ENCODE measurements at places on chromosomes 7 and 10.
A peak's percentile ranks its signal among the peaks of the same experiment; 100 is the strongest.

GRCh38 chr10:27072436-27073114 is 27.7 kb downstream of the ANKRD26 start:
- DNase-seq, result no peak

DNA sequence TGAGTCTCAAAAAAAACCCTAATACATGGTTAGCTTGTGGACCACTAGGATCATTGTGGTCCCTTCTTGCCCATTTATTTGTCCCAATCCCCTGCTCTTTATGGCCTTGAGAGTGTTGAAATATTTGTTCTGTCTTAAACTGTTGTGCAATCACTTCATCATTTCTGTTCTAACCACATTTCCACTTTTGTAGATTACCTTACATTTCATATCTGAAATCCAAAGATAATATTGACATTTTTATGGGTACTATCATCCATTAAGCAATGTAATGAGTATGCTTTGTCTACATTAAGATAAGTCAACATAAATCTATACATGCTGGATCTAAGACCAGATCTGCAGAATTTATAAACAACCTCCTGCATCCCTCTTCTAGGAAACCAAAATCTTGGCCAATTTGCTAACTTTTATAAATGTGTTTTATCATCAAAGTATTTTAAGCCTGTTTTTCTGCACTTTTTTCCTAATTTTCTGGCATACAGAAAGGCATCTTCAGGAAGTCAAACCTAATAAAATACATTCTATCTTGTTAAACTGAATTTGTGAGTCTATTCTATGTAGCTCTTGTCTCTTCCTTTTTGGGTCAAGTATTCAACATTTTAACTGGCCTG is 359.4 kb upstream of the CELF2 start:
- no peak for DNase-seq

- DNase-seq, result no peak
Measured at GRCh38 chr10:110858297-110858934, 13.3 kb upstream of the PDCD4 start.

DNA sequence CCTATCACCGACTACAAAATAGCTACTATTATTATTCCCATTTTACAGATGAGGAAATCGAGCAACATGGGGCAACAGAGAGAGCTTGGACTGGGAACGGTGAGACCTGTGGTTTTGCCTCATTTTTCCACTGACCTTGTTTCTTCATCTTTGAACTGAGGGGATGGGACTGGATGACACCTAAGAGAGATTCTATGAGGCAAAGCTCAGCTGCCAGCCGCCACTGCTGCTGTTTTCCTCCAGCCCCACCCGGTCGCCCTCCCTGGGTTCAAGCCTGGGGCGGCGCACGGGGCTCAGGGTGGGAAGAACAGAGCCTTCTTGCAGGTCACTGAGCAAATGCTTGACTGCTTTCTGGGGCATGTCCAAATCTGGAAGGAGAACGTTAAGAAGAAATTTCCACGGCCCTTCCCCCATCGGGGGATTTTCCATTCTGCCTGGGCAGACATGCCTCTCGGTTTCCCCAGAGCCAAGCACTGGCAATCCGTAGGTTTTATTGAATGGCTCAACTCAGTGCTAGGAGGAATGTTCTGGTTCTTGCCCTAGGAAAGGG is 12.3 kb downstream of the DDIT4 start:
- DNase-seq, result no peak

DNA sequence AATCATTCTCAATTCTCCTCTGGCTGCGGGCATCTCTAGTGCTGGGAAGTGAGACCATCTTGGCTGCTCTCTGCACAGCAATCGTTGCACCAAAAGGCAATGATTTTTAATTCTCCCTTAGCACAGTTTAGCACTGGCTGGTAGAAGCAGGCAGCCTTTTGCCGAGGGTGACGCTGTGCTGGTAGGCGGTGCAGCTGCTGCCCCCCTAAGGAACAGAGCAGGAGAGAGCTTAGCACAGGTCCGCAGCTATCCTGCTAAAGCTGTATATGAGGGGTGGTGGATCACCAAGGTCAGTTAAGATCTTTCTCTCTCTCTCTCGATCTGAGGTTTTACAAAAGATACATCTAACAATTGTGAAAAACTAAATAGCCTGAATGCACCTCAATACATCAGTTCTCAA is 390.1 kb downstream of the GATA3 start:
- DNase-seq, result no peak

DNA sequence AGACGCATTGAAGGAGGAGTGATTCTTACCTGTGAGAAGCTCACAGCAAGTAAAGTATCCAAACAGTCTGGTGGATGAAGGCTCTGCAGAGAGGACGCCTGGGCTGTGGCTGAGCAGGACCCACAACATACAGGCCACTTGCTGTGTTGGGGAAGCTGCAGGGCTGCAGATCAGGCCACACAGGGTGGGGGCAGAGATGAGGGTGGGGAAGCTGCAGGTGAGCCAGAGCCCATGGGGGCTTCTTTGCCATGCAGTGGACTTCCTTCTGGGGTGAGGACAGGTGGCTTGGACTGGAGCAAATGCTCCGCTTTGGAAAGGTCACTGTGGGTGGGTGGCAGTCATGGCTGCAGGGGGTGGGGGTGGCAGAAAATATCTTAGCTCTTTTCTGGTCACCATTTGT is 214.8 kb downstream of the GLRX3 start:
- DNase-seq, result no peak

DNA sequence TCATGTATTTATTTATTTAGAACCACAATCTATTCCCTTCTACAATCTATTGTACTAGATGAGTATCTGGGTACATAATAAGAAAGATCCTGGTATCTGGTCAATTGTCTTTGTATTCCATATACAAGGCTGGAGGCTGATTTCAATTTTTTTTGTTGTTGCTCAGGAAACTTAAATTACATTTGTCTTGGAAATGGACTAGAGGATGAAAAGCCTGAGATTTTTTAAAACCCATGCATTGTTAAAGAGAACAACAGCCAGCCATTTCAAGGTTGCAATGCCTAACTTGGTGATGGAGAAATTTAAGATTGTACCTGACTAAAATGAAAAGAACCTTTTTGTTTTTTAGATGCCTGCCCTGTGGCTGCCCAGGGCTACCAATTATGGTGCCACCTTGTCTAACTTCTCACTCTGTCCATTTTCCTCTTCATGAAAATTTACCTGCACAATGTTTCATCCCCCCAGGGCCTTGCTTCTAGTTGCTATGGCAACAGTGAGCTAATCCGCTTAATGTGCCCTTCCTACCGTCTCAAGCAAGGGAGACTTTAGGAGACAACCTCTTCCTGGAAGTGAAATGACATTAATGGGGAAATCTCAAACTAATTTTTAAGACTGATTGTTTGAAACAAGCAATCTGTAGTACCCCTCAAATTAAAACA is 203.7 kb upstream of the PHYHIPL start:
- no peak for DNase-seq

- DNase-seq, result no peak
Measured at GRCh38 chr10:126392068-126392467, 3.8 kb upstream of the ADAM12 start.

DNA sequence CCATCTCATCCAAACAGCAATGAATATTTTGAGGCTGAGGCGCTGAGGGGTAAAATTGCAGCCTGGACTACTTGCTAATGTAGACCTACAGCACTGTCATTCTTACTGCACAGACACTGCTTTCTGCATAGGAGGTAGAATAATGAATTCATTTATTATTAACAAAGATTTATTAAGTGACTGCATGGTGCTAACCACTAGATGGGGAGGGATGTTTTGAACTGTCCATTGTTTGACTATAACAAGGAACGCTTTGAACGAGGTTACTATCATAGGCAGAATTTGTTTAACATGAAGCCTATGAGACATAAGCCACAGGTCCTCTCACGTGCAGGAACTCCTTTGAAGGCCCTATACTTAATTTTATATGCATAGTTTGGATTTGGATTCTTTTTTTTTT is 143.8 kb downstream of the CFTR start:
- DNase-seq, result no peak

DNA sequence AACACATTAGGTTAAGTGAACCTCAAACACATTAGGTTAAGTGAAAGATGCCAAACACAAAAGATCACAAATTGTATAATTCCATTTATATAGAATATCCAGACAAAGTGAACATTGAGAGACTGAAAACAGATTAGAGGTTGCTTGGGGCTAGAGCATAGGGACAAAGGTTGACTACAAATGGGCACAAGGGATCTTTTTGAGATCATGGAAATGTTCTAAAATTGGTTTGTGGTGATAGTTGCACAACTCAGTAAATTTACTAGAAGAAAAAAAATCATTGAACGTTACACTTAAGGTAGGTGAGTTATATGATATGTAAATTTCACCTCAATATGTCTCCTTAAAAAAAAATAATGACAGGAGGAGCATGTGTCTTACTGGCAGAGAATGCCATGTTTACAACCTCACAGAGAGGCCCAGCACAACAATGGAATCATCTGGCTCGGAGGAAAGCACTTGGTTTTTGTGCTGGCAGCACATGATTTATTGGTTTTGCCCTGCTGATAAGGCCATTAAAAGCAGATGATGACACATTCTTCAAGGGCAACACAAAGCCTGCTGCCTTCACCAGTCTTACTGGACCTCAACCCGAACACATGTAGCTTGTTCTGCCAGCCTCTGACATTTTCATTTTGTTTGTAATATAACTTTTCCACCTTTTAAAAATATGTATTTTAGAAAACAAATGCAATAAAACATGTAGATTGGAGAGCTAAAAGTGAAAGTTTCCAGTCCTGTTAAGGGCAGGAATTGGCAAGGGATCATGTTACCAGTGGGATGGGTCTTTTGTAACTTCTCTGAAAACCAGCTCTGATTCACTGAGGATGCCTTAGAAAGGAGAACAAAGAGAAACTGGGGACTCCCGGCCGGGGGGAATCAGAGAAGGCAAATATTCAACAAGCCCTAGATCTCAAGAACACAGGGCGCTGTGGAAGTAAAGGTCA is 11.9 kb upstream of the LMOD2 start:
- DNase-seq, result peak; percentile 75

- no peak for DNase-seq
Measured at GRCh38 chr7:91407942-91408341, 143.7 kb downstream of the FZD1 start.

- no peak for DNase-seq
Measured at GRCh38 chr10:89580243-89580642, 44.8 kb upstream of the SLC16A12 start.

DNA sequence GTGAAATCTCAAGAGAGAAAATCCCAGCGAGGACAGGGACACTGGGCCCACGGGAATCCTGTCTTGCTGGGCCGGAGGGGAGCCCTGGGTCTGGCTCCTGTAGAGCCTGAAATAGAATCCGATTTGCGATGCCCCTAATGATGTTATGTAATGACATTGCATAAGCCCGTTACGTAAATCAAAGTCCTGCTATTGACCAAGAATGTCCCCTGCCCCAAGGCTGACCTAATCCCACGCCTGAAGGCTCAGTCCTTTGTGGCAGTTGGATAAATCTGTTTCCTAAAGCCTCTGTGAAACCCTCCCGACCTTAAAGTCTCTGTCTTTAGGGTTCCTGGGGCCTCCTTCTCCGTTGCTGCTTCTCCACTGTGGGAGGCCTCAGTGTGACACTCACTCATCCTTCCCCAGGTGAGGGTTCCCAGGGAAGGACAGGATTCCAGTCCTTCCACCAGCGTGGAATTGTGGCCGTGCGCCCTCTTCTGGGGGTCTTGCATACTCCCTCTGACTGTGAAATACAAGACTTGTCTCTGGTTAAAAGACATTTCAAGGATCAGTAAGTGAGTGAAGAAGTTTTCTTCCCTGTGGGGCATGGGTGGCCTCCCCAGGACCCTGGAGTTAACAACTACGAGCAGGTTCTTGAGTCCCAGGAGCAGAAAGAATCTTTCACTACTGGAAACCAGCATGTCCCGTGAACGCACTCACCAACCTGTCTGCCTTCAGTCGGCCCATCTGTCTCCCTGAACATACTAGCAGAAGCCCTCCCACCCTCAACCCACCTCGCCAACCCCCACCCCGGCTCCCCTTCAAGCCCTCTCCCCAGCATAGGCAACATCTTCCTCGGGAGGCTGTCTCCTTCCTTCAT is 19.8 kb downstream of the ZNF467 start:
- no peak for DNase-seq

GRCh38 chr7:67916571-67917436 is 920.2 kb downstream of the TYW1 start:
- no peak for DNase-seq

GRCh38 chr7:82605247-82605864 is 161.8 kb upstream of the CACNA2D1 start:
- no peak for DNase-seq

- DNase-seq, result no peak
Measured at GRCh38 chr7:157861031-157861491, 524.3 kb downstream of the DNAJB6 start.

DNA sequence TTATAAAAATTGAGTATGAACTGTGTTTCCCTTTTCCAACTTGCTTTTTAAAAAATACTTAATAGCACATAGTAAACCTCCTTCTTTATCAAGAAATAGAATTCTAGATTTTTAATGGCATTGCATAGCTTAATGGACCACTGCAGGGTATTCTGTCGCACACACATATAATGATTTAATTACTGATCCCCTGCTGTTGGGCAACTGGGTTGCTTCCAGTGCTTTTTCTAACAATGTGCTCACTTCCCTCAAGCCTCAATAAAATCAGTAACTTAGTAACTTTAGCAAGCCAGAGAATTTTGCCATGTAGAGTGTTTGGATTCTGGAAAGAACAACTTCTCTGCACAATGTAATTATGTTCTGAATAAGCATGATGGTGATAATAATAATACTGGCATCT is 49.1 kb upstream of the PDLIM1 start:
- DNase-seq, result no peak

DNA sequence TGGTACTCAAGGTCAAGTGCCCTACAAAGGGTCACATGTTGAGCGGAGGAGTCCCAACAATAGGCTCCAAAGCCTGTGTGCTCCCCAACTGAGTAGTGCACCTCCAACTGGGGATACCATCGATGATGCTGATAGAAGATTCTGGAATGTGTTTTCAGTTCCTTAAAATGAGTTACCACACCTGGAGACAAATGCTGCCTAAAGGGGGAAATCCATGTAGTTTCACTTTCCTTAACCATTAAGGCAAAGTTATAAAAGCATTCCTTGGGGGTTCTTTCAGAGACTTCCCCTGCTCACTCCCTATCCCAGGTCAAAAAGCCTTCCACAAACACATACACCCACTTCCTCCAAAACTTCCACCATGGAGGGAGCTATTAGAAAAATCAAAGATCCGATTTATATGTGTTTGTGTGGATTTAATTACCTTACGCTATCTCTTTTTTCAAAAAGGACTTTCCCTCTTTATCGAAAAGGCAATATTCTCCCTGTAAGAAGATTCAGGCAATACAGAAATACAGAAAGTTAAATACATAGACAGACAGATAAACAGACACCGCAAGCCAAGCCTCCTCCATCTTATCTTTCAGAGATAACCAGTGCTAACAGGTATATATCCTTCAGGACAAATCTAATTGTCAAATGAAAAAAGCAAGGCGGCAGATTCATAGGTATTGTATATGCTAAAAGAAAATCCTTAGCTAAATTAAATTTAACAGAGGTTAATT is 135.9 kb upstream of the ASAH2 start:
- no peak for DNase-seq

All from pulmonary artery endothelial cell (primary cell).